ENCODE measurements at places on chromosomes 1 and 21. TPM values are rescaled to one million over a fixed set of nuclear protein-coding genes. Genes with fewer than 3 reads are reported as not detected.

Gene MFSD2A
- polyA plus RNA-seq, result 0.73 TPM

Gene NPR1
- 1.7 TPM for polyA plus RNA-seq

Gene KLF18
- not detected for polyA plus RNA-seq

Gene TRIM17
- not detected for polyA plus RNA-seq

Gene NBPF14
- 14.2 TPM for polyA plus RNA-seq

Gene CLDN17
- polyA plus RNA-seq, result not detected
